PC-3 (cell line): ENCODE measurements at places on chromosomes 6 and 20. TPM values are rescaled to one million over a fixed set of nuclear protein-coding genes. Genes with fewer than 3 reads are reported as not detected.

CD83 gene
- total RNA-seq = 13.0 and 15.2 TPM in 2 replicates

SUPT3H gene
- 3.6 and 4.0 TPM in 2 replicates for total RNA-seq

BEND6 gene
- 0.58 and 1.3 TPM in 2 replicates for total RNA-seq

CASS4 gene
- total RNA-seq = 0.04 and 0.17 TPM in 2 replicates

TREM1 gene
- total RNA-seq = 0.98 TPM in 1 of 2 replicates, not detected in the other

BNIP5 gene
- not detected in 2 replicates for total RNA-seq

SNPH gene
- total RNA-seq = 21.4 and 24.9 TPM in 2 replicates

ACSS1 gene
- 2.3 and 2.4 TPM in 2 replicates for total RNA-seq

MTRF1L gene
- total RNA-seq = 12.7 and 19.1 TPM in 2 replicates

SYNJ2 gene
- total RNA-seq = 21.5 and 24.9 TPM in 2 replicates

BPI gene
- total RNA-seq = not detected in 2 replicates

RFX6 gene
- 0.15 and 0.17 TPM in 2 replicates for total RNA-seq

TP53TG5 gene
- total RNA-seq = not detected in 2 replicates

UST gene
- 3.9 and 7.9 TPM in 2 replicates for total RNA-seq
